ENCODE measurements at places on chromosomes 1 and 21. TPM values are rescaled to one million over a fixed set of nuclear protein-coding genes. Genes with fewer than 3 reads are reported as not detected.

Gene DMRTA2
- total RNA-seq, result not detected

Gene ILDR2
- not detected for total RNA-seq

Gene SPRR1A
- total RNA-seq, result not detected

Gene NUDT4B
- 24.0 TPM for total RNA-seq

Gene NME7
- 28.2 TPM for total RNA-seq

Gene FMO5
- total RNA-seq, result 4.9 TPM

Gene OSBPL9
- total RNA-seq, result 37.0 TPM

Gene KRTAP13-2
- total RNA-seq, result not detected

GRCh38 chr21:28132713-28133112 lies 860.0 kb downstream of the LTN1 start:
- no peak for DNase-seq

DNA sequence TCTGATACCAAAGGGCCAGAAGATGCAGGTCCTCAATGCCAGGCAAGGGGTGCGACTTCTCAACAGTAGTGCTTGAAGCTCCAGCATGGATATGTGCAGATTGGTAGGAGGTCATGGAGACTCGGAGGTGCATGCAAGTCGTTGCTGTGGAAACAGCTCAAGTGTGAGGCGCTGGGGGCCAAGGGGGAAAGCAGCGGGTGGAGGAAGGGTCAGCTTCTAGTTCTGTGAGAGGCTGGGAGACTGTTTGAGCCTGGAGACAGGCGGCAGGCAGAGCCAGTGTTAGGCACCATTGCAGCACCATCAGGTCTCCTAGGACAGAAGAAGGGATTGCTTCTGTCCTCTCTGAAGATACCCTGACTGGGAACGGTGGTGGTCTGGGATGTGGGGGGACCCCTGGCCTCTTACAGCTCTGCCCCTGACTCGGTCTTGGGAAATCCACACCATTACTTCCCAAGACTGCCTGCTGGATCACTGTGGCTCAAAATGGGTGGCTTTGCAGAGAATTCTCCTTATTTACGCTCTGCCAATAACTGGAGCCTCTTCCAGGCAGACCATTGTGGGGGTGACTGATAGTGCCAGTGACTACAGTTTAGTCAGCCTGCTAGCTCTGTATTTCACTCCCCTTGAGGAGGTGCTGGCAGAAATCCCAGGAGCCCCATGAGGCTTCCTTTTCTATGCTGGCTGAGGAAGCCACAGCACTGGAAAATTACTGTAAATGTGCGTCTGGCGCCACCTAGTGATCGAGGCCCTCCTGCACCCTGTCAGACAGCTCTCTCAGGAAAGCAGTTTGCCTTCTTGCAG lies 46.3 kb upstream of the VANGL1 start:
- DNase-seq, result peak; percentile 99

DNA sequence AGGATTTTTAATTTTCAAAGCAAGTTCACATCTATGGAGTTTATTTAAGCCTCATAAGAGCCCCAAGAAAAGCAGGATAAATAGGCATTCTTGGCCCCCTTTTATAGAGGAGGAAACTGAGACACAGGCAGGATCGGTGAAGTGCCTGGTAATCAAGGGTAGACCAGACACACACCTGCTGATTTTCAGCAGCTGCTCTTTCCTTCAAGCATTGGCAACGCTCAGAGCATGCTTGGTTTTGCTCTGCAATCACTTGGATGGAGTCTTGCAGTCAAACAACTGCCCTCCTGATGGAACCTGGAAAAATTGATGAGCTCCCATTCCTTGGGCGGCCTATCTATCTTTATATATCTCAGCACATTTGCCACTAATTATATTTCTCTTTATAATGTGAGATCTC lies 478.9 kb upstream of the CAMK1G start:
- no peak for DNase-seq

DNA sequence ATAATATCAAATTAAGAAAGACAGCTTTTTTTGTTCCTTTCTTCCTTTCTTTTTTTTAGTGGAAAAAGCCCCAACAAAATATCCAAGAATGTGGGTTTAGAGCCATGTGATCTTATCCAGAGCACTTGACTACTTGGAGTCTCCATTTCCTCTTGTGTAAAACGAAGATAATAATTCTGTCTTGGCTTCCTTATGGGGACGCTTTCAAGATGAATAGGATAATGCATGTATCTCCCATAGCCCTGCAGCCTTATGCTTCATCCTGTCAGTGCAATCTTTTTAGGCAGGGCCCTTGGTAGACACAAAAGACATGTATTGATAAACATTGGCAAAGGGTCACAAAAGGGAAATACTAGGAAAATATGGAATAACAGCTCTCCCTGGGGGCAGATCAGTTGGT lies 34.8 kb downstream of the ZBTB18 start:
- DNase-seq, result no peak

GRCh38 chr1:12408662-12409061 lies 178.8 kb downstream of the VPS13D start:
- DNase-seq, result no peak

DNA sequence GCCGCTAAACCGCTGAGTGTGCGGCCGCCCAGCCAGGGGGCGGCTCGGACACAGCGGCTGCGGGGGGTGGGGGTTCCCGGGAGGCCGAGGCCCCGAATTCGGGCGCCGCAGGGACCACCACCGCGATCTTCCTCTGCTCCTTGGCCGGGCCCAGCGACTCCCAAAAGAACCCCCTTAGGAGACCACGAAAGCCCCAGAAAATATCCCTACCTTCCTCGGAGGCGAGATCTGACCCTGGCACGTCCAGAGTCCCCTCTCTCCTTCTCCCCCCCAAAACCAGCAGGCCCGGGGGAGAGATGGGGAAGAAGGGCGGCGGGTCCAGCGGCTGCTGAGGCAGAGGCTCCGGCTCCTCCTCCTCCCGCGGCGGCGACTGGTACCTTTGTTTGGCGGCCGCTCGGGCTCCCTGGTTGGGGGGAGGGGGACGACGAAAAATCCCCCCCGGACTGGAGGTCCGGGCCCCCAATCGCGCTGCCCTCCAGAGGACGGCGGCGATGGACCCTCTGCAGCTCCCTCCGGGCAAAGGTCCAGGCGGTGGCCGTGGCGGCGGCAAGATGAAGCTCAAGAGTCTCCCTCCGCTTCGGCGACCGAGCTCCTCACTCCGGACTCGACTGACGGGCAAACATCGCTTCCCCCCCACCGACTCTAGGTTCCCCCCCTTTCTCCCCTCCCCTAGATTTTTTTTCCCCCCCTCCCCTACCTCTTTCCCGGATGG lies at the start of gene ARID4B:
TSS of gene ARID4B (minus strand) at position 621 of the 712 bp plus-strand sequence. CDS start 1,260 bp downstream, outside the sequence.
- peak; percentile 76 for DNase-seq

DNA sequence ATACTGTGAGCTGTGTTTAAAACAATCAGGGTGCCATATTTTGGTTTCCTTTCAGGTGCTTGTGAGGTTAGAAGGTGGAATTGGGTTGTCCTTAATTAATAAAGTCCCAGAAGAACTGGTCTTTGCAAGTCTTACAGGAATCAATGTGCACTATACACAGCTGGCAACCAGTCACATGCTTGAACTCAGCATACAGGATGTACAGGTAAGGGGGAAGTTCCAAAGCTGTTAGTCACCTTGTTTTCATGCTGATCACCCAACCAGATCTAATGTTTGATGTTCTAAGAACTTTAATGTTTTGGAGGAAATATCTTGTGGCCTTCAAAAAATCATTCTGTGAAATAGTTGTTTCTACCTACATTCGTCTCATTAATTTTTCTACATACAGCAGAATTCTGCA lies 156.3 kb downstream of the VPS13D start:
- no peak for DNase-seq

DNA sequence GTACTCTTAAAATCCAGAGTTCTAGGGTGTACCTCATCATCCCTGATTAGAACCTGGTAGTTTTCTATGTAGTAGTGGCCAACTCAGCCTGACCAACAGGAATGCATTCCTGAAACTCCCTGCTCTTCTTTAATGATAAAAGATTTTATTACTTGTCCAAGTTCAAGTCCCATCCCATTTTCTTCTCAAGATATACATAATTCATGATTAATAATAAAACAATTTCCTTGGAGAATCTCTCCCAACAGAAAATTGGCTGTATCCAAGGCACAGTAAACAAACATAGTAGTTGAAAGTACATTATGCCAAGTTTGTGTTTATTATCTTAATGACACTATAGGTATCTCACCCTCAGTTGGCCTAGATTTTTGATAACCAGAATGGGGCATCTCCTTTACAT lies 714.1 kb upstream of the ADAMTS5 start:
- peak; percentile 61 for DNase-seq

DNA sequence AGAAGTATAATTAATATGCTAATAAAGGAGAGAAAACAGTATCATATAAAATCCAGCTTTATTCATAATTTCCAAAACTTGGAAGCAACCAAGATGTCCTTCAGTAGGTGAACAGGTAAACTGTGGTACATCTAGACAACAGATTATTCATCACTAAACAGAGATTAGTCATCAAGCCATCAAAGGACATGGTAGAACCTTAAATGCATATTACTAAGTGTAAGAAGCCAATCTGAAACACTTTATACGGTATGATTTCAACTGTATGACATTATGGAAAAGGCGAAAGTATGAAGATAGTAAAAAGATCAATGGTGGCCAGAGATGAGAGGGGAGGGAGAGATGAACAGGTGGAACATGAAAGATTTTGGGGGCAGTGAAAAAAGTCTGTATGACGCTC lies 541.7 kb downstream of the SMYD3 start:
- DNase-seq, result no peak

DNA sequence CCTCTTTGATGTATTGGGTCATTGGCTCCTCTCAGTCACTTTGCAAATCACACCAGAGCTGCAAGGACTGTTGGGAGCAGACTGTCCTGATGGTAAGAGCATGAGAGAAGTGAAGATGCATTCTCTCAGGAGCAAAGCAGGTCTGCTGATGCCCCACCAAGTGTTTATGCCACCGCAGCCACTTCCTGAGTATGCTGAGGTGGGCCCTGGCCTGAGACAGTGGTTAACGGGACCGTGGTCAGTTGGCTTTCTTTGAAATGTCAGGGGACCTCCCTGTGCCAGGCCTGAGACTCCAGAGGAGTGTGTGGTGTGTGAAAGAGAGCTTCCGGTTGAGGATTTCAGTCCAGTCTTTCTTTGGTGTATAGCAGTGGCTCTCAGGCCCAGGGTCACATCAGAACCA lies 79.4 kb downstream of the SPATA46 start:
- DNase-seq, result no peak

GRCh38 chr1:240486611-240487010 lies 125.3 kb downstream of the GREM2 start:
- DNase-seq, result no peak

DNA sequence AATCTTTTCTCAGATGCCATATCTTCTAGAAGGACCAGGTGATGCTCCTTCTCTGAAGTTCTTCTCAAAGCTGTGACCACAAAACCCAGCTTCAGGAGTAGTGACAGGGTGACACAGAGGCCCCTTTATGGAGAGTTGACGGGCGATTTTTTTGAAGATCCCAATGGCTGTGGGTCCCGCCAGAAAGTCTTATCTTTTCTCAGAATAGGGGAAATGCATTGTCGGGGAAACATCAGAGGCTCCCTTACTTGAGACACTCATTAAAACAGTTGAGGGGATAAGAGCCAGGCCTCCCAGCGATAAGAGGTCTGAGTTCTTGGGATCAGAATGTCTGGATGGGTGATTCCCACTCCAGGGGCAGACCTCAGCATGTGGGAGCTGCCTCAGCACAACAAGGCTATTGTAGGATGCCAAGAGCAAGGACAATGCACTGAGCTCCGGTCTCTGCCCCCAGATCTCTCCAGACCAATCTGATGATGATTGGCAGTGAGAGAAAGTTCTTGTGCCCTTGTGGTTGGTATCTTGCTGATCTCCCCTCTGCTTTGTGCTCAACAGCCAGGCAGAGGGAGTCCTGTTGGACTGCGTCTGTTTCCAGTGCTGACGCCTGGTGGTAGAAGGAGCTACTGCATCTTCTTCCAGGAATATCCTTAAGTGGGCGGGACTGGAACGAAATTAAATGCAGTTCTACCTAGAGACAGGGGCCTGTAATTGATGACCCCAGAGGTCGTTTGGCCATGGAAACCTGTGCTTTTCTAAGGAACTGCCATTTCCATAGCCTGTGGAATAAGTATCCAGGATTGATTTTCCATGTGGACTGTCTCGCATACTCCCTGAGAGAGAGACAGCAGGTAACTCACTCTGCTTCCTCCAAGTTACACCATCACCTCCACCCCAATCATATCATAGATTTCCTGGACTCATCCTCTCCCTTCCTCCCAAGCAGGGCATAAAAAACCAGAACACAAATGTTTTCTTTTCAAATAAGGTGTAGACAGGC lies 6.8 kb upstream of the ACKR1 start:
- peak; percentile 84 for DNase-seq

GRCh38 chr1:36982709-36983108 lies 51.6 kb downstream of the GRIK3 start:
- no peak for DNase-seq

DNA sequence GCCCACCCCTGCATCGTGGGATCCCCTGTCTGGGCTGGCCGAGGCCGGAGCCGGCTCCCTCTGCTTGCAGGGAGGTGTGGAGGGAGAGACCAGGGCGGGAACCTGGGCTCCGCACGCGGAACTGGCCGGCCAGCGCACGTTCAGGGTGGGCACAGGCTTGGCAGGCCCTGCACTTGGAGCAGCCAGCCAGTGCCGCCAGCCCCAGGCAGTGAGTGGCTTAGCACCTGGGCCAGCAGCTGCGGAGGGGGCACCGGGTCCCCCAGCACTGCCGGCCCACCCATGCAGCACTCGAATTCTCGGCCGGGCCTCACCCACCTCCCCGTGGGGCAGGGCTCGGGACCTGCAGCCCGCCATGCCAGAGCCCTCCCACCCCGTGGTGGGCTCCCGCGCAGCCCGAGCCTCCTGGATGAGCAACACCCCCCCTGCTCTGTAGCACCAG lies 422.6 kb downstream of the AMY1C start:
- no peak for DNase-seq

GRCh38 chr21:30227633-30228404 lies 11.9 kb upstream of the CLDN8 start:
- peak; percentile 98 for DNase-seq

DNA sequence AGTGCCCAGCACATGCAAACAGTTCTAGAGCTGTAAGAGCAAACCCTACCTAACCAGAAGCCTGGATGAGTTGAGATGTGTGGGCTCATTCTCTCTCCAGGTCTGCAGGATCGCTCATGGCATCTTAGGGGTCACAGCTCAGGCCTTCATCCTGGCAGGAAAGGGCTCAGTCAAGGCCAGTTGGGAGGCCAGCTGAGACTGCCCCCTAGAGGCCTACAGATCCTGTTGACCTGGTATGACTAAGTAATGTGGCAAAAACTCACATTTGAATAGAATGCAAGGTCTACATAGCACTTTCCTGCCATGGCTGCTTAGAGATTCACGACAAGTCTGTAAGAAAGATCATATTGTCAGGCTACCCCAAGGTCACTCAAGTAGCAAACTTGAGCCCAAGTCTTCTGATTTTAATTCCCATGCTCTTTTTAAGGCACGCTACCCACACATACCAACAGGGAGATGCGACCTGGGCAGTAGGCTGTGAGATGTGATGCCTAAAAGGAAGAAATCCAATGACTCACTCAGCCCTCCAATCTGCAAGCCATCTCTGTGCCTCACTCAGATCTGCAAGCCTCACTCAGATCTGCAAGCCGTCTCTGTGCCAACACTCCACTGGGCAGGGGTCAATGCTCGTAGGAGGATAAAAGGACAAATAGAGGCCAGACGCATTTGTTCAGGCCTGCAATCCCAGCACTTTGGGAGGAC lies 5.1 kb upstream of the CAPN8 start:
- DNase-seq, result peak; percentile 68

All from GM23248 (cell line).